ENCODE measurements at places on chromosomes 16 and 17. TPM values are rescaled to one million over a fixed set of nuclear protein-coding genes. Genes with fewer than 3 reads are reported as not detected.

Gene PTX4
- total RNA-seq = 0.11 TPM

Gene PIPOX
- total RNA-seq = 1.1 TPM

Gene ATP2A3
- 0.44 TPM for total RNA-seq

Gene HSBP1
- total RNA-seq = 25.1 TPM

Gene CACNG4
- total RNA-seq = not detected

Gene CUEDC1
- 6.1 TPM for total RNA-seq

Gene GSG1L
- total RNA-seq = not detected

All from uterine smooth muscle cell (primary cell).